ENCODE measurements at places on chromosomes 6 and 20.

GRCh38 chr20:62047666-62048345, 17.9 kb downstream of the TAF4 start:
- DNase-seq, result no peak

DNA sequence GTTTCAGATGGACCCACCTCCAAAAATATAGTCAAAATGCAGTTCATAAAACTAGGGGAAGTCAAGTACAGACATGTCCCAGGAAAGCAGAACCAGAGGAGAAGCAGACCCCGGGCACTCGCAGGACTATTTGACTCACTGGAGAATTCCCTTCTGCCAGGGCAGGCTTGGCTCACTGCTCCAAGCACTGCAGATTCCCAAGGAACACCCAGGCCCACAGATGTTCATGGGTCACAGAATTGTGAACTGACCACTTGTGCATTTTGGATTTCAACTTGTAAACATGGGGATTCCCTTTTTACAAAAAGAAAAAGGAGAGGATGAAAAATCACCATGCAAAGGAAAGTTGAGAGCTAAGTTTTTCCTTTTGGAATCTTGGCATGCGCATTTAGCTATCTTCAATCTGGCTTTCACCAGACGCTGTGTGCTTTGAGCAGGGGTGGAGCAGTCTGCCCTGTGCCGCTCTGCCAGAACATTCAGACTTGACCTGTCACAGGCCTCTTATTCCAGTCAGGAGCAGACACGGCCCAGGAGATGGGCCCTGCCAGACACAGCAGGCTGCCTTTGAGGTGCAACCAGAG, 237.5 kb upstream of the TAB2 start:
- DNase-seq, result no peak

- DNase-seq, result no peak
Measured at GRCh38 chr20:16744178-16744807, 3.9 kb upstream of the OTOR start.

- no peak for DNase-seq
Measured at GRCh38 chr20:52945268-52945667, 26.9 kb upstream of the TSHZ2 start.

DNA sequence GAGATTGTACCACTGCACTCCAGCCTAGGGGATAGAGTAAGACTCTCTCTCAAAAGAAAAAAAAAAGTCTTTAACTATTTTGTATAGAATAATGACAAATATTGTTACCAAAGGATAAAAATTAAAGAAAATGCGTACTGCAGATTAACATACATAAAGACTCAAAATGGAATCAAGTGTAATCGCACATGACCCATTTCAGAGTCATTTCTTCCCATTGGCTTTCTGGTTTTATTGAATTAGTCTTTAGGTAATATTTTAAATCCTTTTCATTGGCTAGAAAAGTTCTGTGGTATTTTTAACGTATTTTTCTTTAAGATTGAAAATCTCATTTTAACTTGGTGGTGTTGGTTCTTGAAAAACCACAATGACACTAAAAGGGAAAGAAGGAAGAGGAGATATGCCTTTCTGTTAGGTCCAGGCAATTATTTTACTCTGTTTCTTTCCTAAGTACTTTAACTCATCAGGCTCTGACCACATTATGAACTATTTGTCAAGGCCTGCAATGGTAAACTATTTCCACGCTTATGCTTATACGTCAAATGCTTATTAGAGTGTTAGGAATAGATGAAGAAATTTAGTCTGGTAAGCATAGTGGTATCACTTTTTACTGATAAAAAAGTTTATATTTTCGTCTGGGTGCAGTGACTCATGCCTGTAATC, 52.3 kb downstream of the PLEKHG1 start:
- DNase-seq, result no peak

DNA sequence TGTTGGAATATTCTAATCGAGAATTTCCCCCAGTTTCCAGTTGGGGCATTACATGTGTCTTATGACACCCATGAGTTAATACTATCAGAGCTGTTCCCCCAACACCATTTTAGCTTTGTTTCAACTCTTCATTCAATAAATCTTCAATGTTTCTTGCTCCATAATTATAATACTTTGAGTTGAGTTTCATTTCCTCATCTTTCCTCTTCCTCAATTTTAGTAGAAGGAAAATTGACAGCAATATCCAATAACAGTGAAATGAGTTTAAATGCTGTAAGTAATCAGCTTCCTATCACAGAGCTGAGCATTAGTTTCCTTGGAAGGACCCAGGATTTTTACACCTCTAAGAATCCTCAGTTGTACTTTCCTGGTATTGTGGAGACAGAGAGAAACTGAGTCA, 1.0 kb upstream of the STMND1 start:
- DNase-seq, result no peak

- DNase-seq, result no peak
Measured at GRCh38 chr6:111803804-111804203, 69.4 kb downstream of the FYN start.

- DNase-seq, result no peak
Measured at GRCh38 chr20:20295621-20296498, 72.0 kb upstream of the INSM1 start.

GRCh38 chr6:43949551-43949991, 177.7 kb downstream of the MRPL14 start:
- no peak for DNase-seq

DNA sequence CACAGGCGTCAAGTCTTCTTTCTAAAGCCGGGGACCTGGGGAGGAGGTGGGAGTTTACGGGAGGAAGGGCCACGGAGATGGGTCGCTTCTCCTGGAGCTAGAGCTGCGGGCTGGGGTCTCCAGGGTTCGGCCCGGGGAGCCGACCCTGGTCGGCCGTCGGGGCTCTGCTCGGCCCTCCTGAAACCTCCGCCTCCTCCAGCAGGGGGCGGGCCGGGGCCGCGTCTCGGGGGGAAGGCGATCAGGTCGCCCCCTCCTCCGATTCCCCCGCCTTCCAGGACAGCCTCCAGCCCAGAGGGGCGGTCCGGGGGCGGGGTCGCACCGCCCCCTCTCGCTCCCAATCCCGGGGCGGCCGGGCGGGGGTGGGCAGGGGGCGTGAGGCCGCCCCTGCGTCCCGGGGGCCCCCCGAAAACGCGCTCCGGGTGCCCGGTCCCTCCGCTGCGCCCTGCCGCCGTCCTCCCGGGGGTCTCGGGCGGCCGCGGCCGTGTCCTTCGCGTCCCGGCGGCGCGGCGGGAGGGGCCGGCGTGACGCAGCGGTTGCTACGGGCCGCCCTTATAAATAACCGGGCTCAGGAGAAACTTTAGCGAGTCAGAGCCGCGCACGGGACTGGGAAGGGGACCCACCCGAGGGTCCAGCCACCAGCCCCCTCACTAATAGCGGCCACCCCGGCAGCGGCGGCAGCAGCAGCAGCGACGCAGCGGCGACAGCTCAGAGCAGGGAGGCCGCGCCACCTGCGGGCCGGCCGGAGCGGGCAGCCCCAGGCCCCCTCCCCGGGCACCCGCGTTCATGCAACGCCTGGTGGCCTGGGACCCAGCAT, at the start of gene CEBPB:
Gene CEBPB (plus strand): TSS at position 580 of the 814 bp plus-strand sequence. CDS start 204 bp downstream, at position 784.
- DNase-seq, result no peak

- no peak for DNase-seq
Measured at GRCh38 chr6:24658573-24659560, 7.8 kb downstream of the TDP2 start.

DNA sequence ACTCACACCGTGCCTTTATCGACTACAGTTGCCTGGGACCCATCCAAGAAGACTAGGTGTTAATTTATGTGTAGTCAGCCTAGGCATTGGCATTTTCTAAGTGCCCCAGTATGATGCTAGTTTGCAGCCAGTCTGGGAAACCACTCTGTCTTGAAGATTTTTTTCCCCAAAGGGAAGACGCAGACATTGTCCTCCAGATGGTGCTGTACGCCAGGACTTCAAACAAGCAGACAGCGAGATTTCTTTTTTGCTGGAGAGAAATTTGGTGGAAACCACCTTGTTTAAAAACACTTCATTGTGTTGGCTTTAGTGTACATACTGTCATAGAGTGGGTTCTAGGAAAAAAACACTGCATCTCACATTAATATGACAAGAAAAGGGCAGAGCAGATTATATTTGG, 30.0 kb downstream of the ALDH5A1 start:
- peak; percentile 14 for DNase-seq

- DNase-seq, result no peak
Measured at GRCh38 chr6:168067081-168067759, 11.8 kb downstream of the FRMD1 start.

GRCh38 chr20:37524859-37525708, 2.6 kb downstream of the BLCAP start:
- DNase-seq, result no peak

GRCh38 chr6:113662093-113662665, 195.0 kb upstream of the MARCKS start:
- DNase-seq, result no peak

DNA sequence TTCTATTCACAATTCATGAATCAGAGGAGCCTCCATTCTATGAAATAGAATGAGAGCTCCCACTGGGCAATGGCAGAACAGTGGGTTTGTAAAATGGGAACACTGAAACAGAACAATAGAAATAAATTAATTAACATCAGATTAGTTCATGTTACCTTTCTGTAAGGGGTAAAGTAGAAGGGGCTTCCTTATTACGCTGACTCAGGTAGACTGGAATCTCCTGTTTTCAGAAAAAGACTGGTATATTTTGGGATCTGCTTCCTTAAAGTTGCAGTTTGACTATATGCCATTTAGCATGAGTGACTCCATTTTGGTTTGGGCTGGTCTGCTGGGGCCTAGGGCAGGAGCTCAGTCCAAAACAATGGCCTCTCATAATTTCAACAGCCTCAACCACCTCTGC, 52.8 kb upstream of the ZFAND3 start:
- DNase-seq, result no peak

- DNase-seq, result no peak
Measured at GRCh38 chr6:135932651-135933050, 81.2 kb downstream of the PDE7B start.

DNA sequence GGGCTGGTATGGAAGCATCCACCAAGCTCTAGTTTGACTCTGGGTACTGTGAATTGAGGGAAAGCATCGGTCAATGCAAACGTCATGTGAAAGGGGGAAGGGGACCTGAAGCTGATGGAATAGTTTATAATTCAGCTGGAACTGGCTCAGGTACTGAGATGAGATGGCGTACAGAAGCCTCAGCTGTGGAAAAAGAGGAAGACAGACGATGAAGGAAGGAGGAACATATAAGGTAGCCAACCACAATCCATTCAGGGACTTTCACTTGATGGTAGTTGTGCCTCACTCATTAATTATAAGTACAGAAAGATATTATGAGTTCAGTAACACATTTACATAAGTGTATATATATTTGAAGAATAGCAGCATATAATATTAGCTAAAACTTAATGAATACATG, 2.7 kb downstream of the CALHM5 start:
- DNase-seq, result no peak

DNA sequence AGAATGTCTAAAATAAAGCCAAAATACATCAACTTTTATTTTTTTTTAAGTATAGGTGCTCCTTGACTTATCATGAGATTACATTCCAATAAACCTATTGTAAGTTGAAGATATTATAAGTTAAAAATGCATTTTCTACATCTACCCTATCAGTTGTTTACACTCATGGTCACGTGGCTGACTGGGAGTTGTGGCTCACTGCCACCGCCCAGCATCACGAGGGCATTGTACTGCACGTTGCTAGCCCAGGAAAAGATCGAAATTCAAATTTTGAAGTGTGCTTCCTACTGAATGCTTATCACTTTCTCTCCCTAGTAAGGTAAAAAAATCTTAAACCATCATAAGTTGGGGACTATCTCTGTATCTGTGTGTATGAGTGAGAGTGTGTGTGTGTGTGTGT, 126.6 kb upstream of the RIN2 start:
- DNase-seq, result no peak

- no peak for DNase-seq
Measured at GRCh38 chr20:9496155-9496554, 18.2 kb upstream of the LAMP5 start.

DNA sequence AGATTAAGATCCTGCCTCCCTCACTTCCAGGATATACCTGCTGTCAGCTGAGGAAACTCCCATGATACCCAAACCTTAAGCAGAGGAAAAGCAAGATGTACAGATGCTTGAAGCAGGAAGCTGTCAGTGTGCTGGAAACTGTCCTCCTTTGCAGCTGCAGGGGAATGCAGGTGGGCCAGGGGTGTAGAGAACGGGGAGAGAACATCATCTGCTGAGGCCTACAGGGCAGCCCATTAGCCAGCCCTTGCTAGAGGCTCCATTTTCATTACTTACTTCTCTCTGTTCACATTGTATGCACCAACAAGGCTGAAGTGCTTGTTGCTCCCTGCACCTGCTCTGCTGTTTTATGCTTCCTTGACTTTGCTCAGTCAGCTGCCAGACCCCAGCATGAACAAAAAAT, 119.1 kb downstream of the PRND start:
- no peak for DNase-seq

DNA sequence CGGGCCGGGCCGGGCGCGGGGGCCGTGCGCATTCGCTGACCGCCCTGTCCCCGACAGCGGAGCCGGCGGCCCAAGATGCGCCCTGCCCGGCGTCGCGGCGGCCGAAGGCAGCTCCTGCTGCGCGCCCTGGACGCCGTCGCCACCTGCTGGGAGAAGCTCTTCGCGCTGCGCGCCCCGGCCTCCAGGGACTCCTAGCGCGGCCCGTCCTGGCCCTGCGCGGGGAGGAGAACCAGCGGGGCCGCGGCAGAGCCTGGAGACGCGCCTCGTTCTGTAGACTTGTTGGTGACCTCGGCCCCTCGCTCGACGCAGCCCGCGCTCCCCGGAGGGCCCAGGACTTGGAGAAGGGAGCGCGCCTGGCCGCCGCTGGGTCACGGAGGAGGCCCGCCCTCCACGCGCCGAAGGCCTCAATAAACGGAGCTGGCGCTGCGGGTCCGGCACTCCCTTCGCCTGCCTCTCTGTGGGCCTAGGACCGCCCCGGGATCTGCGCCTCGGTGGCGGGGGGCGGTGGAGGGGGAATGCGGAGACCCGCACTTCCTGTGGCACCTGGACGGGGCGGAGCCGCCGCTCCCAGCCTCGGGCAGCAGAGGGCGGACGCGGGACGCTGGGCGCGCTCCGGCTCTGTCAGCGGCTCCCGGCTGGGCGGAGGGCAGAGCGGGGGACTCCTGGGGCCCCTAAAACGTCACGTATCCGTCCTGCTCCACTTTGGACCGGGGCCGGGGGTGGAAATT, 2.7 kb downstream of the C20orf204 start:
- no peak for DNase-seq

- DNase-seq, result no peak
Measured at GRCh38 chr6:21375151-21376116, 218.1 kb upstream of the SOX4 start.

DNA sequence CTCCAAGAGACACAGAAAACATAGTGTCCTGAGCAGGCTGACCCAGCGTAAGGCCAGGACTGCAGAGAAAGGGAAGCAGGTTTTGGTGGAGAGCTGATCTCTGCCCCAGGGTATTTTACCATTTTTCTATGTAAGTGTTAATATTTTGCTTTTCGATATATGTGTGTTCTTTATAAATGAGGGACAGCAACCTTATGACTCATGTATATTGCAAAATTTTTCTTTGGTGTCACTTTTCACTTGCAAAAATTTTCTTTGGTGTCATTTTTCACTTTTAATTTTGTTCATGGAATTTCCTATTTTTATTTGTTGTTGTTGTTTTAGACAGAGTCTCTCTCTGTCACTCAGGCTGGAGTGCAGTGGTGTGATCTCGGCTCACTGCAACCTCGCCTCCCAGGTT, 34.6 kb upstream of the PXDC1 start:
- DNase-seq, result no peak

- DNase-seq, result no peak
Measured at GRCh38 chr6:121645100-121645745, 209.8 kb downstream of the GJA1 start.
